Activated T-cell treated with anti-CD3 and anti-CD28 coated beads, Interleukin-2, amount 50 U/mL, for 72 hours (primary cell): ENCODE measurements at places on chromosomes 6 and 20.

GRCh38 chr20:40728470-40728869, 39.4 kb upstream of the MAFB start:
- DNase-seq = no peak

DNA sequence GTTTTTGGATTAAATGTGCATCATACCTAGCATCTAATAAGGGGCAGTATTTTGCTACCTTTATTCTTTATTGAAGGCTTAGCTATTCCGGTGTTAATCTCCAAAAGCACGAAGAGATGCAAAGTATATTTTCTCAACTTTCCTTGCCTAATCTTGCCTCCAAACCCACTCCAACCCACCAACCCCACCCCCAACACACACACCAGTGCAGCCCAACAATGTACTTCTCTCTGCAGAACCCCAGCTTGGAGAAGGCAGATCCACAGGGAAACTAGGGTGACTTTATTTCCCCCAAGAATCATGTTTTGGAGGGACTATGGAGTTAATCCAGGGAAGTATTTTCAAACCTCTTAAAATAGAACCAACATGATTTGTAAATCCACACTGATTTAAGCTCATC, 73.6 kb downstream of the ZMYND8 start:
- no peak for DNase-seq

DNA sequence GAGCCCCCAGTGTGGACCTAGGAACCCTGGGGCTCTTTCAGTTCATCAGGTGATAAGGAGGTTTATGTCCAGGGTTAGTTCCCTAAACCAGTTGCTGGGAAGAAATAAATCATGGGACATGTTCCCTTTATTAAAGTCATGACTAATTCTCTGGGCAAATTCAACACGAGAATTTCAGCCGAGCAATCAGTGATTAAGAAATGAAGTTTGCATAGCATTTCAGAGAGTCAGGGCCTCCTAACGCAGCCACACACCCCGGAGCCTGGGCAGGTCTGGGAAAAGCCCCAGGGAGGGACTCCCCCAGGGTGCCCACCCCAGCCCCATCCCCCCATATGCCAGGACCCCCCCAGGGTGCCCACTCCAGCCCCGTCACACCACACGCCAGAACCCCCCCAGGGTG, 20.1 kb downstream of the SLCO4A1 start:
- DNase-seq = no peak

DNA sequence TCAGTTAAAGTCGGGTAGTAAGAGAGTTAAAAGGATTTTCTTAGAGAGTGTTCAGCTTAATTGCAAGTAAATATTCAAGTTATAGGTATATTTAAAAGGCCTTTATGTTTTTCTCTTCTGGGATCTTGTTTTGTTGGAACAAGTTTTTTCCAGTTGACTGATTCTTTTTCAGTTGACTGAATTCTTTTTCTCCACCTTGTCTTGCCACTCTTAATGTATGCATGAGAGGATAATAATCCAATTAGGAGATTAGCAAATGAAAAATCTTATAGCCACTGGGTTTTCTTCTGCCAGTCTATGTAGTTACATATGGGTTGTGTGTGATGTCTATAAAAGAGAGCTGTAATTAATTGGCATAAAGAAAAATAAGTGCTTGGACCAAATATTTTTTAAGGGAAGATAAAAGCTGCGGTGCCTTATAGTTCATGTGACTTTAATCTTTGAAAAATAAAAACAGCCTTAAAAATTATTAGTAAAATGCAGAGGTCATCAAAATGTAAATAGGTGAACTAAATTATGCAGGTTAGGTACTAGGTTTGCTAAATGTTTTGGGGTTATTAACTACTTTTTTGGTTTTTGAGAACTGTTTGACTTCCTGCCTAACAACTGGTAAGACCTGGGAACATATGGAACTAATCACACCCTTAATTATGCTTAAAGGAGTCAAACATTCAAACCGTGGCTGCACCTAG, 367.2 kb downstream of the HTR1B start:
- DNase-seq = no peak

GRCh38 chr6:100300221-100300736, 164.4 kb downstream of the SIM1 start:
- DNase-seq = no peak

- no peak for DNase-seq
Measured at GRCh38 chr20:11108102-11108810, 434.5 kb upstream of the JAG1 start.

DNA sequence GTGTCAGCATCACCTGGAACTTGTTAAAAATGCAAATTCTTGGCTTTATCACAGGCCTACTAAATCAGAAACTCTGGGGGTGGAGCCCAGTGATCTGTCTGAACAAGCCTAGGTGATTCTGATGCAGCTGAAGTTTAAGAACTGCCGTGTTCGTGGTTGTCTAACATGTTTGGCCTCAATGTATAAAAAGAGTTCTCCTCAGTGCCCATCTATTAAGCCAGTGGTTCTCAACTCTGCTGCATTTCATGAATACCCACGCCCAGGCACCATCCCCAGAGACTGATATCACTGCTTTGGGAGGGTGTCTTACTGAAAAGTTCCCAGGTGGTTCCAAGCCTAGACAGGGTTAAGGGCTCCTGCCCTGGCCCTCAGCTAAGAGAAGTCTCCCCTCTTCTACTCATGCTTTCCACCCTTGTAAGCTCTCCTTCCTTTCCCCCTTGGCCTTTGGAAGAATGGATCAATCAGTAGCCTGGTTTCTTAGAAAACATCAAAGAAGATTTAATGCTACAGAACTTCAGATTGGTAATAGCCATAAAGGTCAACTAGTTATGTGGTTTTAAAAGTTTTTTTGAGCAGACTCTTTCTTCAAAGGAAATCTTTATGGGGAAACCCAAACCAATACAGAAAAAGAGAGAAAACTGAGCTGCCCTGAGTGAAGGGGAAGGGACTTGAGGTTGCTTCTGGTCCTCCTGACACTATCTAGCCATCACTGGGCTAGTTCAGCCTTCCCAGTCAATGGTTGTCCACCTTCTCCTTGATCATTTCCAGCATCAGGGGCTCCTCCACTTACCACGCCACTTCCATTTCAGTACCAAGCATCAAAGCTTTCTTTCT, 38.9 kb upstream of the TNFAIP3 start:
- DNase-seq = peak; percentile 76

- DNase-seq = peak; percentile 58
Measured at GRCh38 chr6:36028088-36028876, 674 bp downstream of the MAPK14 start.

DNA sequence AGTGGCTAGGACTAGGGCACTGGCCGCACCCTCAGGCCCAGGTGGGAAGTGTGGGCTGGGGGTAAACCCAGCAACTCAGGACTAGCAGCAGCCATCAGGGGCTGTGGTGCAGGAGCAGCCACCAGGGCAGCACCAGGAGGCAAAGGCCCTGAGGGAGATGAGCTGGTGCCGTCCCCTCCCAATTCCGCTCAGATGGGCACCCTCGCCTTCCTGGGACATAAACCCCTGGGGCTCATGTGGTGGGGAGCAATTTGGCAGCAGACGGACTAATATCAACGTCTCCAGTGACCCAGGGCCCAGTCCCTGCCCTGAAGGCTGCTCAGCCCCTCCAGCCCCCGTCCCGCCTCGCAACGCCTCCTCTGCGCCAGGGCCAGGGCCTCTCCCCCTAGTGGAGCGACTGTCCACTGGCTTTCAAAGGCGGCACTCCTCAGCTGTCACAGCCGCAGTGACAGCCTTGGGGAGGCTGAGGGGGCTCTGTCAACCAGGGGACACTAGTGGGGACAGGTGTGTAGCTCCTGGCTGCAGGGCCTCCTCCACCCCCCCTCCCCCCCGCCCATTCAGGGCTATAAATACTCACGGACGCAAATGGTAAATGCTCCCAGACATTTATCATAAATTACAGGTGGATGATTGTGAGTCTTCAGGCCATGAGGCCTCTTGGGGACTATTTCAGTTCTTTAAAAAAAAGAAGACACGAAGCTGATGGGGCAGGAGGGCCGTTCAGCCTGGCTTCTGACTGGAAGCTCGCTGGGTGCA, 349.9 kb downstream of the ZFAND3 start:
- DNase-seq = no peak

GRCh38 chr6:43170417-43170930, 595 bp upstream of the SRF start:
- no peak for DNase-seq

- DNase-seq = no peak
Measured at GRCh38 chr6:109877028-109878004, 100.8 kb upstream of the GPR6 start.

DNA sequence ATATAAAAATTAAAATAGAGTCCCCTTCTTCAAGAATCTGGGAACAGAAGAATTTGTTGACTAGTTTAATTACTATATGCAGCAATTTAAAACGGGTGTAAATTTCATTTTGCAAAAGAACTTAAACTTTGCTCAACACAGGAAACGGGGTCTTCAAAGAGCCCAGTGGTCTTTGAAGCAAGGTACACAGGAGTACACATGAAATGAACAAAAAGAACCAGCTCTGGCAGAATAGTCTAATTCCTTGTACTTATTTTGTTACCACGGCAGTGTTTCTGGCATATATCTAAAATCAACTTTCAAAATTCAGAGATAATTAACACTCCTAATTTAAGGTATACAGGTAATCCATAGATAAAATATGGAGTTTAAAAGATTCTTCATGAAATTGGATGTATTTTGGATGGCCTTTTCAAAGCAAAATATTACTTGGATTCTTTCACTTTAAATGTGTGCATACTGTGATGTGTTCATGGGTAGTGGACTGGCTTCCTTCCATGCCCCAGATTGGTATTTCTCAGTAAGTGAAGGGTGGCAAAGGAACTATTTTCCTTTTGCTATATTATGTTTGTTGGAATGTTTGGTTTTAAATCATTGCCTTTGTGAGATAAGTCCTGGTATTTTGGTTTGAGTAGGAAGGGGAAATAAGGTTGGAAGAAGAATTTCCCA, 96.8 kb upstream of the THEMIS start:
- DNase-seq = no peak

- DNase-seq = no peak
Measured at GRCh38 chr6:105038259-105038658, 81.4 kb downstream of the LIN28B start.

DNA sequence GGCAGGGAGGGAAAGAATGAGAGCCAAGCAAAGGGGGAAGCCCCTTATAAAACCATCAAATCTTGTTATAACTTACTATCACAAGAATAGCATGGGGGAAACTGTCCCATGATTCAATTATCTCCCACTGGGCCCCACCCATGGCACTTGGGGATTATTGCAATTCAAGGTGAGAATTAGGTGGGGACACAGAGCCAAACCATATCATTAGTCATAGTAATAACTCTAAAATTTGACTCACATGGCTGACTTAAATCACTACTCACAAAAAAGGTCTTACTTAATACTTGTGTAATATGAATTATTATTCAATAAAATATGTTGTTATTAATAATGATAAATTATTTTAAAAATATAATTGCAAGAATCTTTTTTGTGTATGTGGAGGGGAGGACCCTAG, 178.1 kb upstream of the TCF21 start:
- DNase-seq = no peak

DNA sequence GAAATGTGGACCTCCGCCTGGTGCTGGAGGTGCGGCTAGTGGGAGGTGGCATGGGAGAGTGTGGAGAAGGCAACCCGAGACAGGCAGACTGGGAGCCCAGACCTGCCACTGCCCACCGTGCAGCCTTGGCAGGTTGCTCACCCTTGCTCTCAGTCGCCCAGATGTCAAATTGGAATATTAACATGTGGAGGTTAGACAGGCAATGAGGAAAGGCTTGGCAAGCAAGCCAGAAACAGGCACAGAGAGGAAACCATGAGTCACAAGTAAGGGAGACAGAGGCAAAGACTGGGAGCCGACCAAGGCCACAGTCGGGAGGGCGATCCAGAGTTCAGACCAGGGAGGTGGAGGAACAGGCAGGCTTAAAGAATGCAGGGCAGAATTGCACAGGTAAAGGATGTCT, 178.2 kb downstream of the FOXC1 start:
- no peak for DNase-seq

GRCh38 chr6:38100380-38100779, 280.9 kb downstream of the ZFAND3 start:
- DNase-seq = no peak

- DNase-seq = no peak
Measured at GRCh38 chr6:148716811-148717210, 30.0 kb upstream of the UST start.

- DNase-seq = no peak
Measured at GRCh38 chr6:142887517-142887916, 57.5 kb downstream of the HIVEP2 start.

DNA sequence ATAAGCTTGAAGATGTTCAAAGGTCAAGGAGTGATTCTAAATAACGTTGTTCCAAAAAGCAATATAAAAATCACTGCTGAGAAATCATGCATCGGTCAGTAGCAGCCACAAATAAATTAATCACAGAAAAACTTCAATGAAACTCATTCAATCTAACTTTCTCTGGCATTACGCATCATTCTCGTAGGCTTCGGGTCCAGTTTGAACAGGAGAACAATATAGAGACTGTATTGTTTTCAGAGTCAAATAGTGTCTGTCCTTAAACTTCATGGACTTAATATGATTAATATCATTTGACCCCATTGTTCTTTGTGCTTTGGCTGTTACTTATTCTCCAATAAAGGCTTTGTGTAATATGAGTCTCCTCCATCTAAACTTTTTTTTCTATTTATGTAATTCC, 200.4 kb downstream of the C6orf118 start:
- no peak for DNase-seq

DNA sequence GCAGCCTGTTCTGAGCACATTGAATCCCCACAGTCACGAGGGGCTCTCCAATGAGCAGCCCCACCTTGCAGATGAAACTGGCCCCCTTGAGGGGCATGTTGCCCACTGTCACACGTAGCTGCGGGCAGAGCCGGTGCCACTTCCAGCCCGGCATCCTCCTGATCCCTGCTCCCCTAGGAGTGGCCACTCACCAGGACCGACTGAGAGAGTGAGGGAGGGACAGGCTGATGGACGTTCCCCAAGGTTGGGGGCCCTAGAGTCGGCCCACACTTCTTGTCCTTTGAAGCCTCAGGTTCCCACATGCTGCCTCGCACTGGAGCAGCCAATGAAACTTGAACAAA, 10.5 kb downstream of the ENTPD6 start:
- no peak for DNase-seq

DNA sequence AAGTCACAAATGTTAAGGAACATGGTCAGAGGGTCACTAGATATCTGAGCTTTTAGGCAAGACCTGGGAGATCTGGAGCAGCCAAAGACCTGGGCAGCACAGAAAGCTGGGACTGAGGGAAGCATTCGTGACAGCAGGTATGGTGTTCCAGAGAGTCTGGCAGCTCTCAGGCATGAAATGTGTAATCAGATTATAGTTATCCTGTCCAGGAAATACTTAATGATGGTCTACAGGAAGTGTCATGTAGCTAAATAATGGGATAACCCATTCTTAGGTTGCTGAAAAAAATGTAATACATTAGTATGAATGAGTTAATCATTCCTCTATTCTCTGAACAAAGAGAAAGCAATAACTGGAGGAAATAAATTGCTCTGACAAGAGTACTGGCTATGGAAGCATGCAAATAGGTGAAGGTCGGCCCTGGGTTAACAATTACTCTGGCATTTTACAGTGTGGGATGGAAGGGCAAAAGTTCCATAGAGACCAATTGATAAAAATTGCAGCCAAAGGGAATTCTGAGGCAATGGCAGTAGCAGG, 740.5 kb downstream of the CBLN4 start:
- no peak for DNase-seq
